Urinary bladder (tissue), 4 donors: ENCODE measurements at places on chromosomes 12 and 14. TPM values are rescaled to one million over a fixed set of nuclear protein-coding genes. Genes with fewer than 3 reads are reported as not detected.

The BIN2 gene
- total RNA-seq, result 2.3 TPM

DNA sequence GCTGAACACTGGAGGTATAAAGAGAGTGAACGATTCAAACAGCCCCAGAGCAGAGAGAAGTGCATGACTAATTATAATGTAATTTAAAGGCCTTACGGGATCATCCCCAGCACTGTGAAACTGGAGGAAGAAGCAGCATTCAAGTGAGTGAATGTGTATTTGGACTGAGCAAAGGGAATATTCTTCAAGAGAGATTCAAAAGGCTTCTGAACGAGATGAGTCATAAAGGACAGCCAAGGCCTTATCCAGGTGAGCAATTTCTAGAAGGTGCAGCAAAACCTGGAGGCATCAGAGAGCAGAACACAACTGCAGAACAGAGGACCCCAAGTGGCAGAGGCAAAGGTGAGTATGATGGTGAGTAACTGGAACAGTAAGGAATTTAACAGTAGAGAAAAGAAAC lies 127.2 kb downstream of the BCAT1 start:
- DNase-seq, result no peak

GRCh38 chr12:8482571-8483061 lies 26.9 kb downstream of the CLEC6A start:
- no peak for DNase-seq

DNA sequence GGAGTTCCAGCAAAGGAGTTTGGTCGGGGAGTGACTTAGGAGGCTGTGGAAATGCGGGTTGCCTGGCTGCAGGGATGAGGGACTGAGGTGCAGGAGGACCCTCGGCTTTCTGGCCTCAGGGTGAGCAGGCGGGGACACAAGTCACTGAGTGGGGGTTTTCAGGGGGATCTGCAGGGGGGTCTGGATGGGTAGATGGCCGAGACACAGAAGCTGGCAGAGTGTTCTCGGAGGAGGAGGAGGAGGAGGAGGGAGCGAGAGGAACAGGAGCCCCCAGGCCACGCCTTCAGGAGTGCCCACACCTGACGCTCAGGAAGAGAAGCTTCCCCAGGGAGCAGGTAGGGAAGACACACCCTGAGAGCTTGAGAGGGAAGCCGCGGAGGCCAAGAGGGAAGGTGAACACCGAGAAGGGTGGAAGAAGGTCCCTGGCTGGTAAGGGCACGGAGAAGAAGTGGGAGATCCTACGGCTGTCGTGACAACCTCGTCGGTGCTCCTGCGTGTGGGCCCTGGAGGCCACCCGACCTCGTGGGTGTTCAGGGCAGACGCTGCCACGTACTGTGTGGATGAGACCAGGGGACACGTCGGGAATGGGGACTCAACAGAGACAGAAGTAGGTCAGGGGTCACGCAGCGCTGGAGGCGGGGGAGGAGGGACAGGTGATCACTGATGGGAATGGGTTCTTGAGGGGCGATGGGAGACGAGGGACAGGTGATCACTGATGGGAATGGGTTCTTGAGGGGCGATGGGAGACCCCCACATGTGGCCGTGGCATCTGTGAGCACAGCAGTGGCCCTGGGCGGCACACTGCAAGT lies 109.4 kb downstream of the PIWIL1 start:
- DNase-seq, result no peak

DNA sequence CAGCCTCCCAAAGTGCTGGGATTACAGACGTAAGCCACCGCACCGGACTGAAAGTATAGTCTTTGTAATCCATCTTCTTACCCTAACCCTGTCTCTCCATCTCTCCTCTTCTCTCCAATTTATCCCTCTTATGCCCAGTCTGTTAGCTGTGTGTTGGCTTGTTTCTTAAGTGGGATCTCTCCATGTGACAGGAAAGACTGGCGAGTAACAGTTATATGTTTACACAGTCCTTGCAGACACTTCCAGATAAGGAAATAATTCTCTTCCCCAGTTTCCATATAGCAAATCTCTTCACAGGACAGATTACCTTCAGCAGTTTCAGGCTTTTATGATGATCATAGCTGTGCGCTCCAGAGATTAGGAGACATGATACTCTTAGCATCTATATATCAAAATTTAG lies 16.0 kb upstream of the DIP2B start:
- DNase-seq, result no peak

The OR4N5 gene
- not detected for total RNA-seq
